Large intestine (tissue), 12 donors: ENCODE measurements at places on chromosomes 6 and 20.

GRCh38 chr6:122066200-122066599, 333.3 kb upstream of the HSF2 start:
- DNase-seq, result no peak

DNA sequence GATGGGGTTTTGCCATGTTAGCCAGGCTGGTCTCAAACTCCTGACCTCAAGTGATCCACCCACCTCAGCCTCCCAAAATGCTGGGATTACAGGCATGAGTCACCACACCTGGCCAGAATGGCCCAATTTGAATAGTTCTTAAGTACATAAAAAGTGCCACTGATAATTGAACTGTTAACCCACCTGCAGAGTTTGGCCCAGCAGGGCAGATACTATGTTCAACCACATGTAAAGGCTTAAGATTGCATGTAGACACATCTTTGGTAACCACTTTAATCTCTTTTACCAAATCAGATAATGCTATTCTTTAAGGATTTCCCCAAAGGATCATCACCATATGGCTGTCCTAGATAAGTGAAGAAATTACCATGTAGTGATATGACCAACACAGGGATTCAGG, 21.3 kb upstream of the SGK1 start:
- DNase-seq, result no peak

DNA sequence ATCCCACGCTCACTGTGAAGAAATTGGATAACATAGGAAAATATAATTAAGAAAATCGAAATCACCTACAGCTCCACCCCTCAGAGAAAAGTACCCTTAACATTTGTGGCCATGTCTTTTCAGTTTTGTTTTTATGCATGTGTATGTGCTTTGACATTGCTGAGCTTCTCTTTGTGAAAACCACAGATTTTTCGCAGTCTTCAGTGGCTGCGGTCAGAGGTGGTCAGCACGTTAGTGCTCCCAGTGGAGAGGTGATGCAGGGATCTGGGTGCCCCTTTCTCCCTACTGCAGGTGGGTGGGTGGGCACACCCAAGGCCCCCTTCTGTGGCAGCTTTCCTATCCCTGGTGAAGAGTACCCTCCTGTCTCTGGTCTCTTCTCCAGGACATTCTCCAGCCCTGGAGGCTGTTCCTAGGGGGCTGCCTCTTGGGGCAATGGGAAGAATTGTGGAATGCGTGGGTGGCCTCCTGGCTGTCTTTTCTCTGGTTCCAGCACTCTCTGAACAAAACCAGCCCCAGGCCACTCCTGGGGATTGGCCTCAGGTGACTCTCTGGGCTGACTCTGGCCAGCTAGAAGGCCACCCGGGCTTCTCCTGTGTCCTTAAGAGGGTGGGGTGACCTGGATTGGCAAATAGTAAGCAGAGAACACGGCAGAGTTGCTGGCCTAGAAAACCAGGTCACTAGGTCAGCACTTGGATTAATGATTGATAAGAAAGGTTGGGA, 49.8 kb upstream of the FANCE start:
- DNase-seq, result peak; percentile 39

GRCh38 chr20:57870597-57871236, 160.9 kb upstream of the PMEPA1 start:
- no peak for DNase-seq

DNA sequence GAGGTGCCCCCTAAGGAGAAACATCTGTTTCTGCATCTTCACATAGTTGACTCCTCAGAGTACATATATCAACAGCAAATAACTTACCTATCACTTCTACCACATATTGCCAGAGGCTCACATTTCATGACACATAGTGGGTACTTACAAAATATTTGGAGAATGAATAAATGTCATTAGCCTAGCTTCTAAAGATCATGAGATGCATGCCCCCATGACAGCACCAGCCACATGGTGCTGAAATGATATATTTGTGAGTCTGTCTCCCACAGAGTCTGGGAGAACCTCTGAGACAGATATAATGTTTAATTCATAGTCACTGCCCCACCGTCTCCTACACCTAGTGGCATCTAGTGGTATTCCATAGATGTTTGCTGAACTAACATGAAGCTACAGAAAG, 555.6 kb downstream of the KIF16B start:
- no peak for DNase-seq

DNA sequence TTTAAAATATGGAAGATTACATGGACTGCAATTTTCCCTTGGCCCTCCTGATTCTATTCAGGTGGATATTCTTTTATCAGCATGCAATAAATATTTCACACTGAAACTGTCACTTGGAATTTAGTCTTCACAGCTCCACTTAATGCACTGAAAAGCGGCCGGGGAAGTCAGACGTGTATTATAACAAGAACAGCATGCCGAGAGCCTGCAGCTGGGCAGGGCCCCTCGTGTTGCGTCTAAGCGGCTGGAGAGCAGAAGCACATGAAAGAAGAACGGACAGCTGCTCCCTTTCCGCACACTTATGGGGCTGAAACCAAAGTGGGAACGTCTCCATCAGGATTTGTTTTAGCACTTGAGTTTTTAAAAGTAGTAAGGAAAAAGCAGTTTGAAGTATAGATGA, 57.2 kb downstream of the LYRM4 start:
- DNase-seq, result no peak

DNA sequence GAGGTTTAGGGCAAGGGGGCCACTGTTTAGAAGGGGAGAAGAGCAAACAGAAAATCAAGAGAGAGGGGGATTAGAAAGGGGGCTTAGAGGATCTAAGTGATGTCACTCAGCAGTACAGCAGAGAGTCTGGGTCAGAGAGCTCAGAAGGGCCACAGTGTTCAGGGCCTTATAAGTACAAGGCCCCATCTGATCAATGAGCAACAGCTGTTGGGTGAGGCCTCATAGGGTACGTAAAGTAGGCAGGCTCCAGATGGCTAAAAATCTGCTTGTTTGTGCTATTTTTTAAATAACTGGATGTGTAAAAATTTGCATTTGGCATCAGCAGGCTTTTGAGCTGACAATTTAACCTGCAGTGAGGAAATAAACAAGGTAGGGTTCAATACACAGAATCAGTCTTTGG, 149.8 kb downstream of the SH3BGRL2 start:
- DNase-seq, result no peak

DNA sequence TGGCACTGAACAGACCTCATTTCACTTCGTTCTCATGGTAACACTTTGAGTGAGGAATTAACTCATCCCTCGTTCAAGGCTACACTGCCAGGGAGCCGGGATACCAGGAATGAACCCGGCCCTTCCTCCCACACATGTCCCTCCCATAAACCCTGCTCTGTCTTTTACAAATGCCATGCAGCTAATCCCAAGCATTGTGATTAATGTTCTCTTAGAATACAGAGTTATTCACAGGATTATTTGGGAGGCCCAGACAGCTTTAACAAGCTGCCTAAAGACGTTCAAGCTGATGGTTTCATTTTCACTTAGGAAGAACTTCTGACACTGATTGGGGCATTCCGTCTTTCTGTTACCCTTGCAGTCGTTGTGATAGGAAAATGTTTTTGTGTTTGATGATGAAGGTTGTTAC, 42.5 kb upstream of the CD83 start:
- peak; percentile 9 for DNase-seq

GRCh38 chr20:2799271-2799670, 1.2 kb downstream of the CPXM1 start:
- DNase-seq, result no peak

DNA sequence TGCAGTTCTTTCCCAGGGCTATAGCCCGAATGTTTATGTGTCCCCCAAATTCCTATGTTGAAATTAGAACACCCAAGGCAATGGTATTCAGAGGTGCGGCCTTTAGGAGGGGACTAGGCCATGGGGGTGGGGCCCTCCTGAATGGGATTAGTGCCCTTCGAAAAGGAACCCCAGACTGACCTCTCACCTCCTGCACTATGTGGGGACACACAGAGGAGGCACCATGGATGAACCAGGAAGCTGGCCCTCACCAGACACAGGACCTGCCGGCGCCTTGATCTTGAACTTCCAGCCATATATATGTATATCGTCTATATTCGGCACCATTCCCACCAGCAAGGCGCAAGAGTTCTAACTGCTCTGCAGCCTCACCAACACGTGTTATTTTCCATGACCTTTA, 101.5 kb upstream of the BHLHE23 start:
- no peak for DNase-seq

DNA sequence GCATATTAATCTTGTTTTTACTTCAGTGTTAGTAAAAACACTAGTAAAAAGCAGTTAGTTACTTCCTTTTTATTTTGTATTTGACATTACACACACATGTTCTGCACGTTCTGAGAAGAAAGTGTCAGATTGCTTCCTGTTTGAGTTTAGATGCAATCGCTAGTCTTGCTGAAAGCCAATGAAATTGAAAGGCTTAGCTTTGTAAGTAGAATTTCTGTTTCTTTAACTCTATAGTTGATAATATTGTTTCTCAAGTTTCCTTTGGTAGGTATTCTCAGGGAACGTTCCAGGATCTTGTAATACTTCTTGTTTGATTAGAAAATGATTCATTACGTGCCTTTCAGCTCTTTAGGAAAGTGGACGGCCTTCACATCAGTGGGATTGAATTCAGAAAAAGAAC, 55.0 kb downstream of the CDKAL1 start:
- no peak for DNase-seq

DNA sequence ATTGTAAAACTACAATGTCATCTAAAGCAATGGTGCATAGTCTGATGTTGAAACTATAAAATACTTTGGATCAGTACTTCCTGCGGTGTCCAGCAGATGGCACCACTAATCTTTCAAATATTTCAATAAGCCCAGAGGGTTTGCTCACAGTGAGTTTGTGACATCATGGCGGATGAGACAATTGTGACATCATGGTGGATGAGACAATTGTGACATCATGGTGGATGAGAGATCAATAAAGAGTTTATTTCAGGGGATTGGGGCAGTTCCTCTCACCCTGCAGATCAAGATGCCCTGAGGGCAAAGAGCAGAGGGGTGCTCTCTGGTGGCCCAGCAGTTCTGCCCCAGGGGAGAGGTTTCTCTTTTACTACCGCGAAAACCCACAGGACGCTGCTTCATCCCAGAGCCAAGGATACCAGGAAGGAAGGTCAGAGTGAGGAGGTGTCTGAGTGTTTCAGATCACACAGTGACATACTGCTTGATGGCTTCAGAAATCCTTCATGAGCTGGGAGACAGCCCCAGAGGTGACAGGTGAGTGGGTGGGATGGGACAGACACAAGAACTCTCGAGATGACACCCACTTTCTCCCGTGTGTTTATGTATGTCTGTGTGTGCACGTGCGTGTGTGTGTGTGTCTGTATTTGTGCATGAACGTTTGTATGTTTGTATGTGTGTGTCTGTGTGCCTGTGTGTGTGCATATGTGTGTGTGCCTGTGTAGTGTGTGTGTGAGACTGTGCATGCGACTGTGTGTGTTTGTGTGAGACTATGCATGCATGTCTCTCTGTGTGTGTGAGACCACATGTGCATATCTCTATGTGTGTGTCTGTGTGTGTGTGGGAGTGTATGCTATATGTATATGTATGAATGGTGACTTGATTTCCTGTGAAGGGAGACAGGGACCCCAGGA, 7.3 kb upstream of the ULBP2 start:
- peak; percentile 50 for DNase-seq

DNA sequence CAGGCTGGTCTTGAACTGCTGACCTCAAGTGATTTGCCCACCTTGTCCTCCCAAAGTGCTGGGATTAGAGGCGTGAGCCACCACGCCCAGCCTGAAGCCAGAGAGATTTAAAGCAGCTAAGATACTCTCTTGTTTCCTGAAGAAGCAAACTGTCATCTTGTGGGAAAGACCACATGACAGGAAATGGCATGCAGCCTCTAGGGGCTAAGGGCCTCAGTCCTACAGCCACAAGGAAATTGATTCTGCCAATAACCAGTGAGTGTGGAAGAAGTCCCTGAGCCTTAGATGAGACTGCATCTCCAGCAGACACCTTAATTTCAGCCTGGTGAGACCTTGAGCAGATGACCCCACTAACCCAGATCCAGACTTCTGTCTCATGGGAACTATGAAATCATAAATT, 40.9 kb downstream of the KIZ start:
- no peak for DNase-seq

- DNase-seq, result no peak
These were observed 654.2 kb upstream of the MAP3K7 start for GRCh38 chr6:91240878-91241603.

DNA sequence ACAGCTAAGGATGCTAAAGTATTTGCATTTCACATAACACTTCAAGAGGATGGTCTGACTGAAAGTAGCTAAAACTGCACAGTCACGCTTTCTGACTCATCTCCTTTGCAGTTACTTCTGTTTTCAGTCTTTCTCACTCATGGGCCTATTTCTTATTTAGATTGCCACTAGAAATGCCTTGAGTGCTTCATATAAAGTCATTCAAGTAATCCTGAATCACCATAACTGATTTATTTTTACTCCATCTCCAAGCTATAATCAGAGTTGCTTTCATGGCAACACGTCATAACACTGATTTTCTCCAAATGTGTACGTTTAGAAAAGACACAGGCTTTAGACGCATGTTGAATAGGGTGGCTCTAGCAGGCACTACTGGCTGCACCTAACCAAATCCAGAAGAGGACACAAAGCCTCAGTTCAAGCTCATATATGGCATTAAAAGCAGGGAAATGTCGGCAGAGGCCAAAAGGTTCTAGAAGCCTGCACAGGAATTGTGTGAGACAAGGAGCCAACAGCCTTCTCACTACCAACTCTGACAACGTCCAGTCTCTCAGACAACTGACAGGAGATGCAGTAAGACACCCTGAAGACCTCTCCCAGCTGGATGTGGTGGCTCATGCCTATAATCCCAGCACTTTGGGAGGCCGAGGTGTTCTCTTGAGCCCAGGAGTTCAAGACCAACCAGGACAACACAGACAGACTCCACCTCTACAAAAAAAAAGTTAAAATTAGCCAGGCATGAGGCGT, 64.1 kb upstream of the BEND6 start:
- DNase-seq, result no peak

DNA sequence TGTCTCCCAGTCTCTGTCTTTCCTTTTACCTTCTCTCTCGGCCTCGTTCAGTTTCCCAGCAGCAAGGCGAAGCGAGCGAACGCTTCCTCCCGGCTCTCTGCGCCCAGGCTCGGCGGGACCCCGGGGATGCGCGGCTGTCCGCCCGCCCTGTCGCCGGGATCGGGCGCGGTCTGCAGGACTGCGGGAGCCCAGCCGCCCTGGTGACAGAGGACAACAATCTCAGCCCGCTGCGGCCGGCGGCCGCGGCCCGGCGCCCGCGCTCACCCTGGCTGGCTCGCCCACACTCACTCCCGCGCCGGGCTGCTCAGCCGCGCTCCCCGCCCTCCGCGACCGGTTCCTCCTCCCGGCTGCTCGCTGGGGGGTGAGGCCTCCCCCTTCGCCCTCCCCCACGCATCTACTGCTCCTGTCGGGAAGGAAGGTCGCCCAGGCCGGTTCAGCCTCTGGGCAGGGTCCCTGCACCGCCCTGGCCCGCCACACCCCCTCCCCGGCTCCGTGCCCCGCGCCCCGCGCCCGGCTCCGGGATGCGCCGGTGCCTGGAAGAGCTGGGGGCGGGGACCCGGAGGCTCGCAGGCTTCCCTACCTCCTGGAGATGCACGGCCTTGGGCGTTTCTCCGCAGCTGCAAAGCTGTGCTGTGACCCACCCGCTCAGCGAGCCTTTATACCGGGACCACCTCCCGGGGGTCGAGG, 410 bp downstream of the SYNE1 start:
- peak; percentile 5 for DNase-seq

GRCh38 chr6:31010393-31011060, at the start of gene MUC22:
Gene MUC22, plus strand, starts transcription at chr6:31010474. Its CDS starts 233 bp downstream, at chr6:31010707.
- DNase-seq, result no peak
